Choroid plexus epithelial cell (primary cell): ENCODE measurements at places on chromosomes 4 and X.

DNA sequence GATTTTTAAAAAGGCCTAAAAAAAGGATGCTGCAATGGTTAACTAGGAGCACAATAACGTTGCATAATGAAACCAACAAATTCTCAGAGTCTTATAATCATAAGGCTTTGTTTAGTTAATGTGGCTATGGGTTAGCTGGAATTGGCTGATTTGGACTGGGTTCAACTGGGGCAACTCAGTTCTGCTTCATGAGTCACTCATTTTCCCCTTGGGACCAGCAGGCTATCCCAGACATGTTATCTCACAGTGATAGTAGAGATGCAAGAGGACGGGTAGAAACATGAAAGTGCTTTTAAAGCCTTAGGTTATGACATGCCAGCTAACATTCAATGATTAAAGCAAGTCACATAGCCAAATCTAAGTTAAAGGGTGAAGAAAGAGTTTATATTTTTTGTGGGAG lies 189.2 kb upstream of the GK2 start:
- DNase-seq, result peak; percentile 59

DNA sequence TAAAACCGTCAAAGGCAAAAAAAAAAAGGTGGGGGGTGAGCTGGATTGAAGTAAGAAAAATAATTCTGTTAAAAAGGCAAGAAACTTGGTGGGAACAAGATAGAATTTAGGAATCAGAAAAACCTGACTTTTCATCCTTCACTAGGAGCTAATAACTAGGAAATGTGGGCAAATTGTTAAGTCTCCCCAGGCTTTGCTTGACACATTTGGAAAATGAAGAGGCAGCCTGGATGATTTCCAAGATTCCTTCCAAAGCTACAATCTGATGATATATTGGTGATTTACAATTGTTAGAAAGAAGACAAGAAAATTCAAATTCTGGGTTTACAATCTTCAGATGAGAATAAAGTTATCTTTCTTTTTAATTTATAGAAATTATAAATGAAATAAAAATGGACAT lies 1062.5 kb downstream of the ADGRL3 start:
- no peak for DNase-seq

DNA sequence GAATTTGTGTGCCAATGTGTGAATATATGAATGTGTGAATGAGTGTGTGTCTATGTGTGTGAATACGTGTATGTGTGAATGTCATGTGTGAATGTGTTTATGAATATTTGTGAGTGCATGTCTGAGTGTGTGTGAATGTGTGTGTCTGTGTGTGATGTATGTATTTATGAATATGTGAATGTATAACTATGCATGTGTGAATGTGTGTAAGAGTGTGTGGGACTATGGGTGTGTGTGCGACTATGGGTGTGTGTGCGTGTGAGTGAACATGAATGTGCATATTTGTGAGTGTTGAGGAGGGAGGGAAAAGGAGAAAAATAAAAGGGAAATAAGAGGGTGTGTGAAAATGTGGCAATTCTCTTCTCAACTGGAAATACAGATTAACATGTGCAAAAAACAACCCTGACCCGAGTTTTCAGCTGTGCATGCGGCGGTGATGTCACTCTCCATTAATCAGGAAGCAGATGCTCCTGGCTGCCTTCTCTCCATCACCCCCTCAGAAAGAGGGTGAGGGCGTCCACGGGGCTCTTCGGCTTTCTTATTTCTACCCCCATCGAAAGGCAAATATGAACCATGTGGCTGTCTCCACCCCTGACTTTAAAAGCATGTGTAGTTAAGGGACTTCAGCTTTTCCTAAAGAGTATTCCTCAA lies 219.8 kb downstream of the MAML3 start:
- DNase-seq, result peak; percentile 27

DNA sequence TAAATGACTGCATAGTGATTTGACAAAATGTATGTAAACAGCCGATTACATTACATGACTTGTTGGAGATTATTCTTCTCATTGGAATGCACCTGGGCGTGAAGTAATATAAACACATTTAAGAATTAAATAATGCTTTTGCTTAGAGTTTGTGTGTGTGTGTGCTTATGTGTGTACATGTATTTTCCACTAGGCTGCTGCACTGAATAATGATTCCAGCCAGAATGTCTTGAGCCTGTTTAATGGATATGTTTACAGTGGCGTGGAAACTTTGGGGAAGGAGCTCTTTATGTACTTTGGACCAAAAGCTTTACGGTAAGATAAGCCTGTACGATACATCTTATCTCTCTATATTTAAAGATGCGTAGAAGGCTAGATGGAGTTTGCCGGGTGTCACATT lies 12.6 kb downstream of the NEIL3 start:
- peak; percentile 19 for DNase-seq

GRCh38 chr4:19030536-19030935 lies 1009.0 kb upstream of the LCORL start:
- DNase-seq, result no peak

DNA sequence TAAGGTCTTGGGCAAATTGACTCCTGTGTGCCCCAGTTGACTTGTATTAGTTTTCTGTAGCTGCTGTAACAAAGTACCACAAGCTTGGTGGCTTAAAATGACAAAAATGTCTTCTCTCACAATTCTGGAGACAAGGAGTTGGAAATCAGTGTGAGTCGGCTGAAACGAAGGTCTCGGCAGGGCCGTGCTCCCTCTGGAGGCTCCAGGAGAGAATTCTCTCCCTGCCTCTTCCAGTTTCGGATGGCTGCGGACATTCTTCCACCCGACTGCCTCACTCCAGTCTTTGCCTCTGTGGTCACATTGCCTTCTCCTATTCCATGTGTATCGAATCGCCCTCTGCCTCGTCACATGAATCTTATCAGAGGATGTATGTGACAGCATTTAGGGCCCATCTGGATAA lies 66.0 kb upstream of the PHOX2B start:
- peak; percentile 34 for DNase-seq
